Ascending aorta (tissue), 2 donors: ENCODE measurements at places on chromosomes 16 and 17.

DNA sequence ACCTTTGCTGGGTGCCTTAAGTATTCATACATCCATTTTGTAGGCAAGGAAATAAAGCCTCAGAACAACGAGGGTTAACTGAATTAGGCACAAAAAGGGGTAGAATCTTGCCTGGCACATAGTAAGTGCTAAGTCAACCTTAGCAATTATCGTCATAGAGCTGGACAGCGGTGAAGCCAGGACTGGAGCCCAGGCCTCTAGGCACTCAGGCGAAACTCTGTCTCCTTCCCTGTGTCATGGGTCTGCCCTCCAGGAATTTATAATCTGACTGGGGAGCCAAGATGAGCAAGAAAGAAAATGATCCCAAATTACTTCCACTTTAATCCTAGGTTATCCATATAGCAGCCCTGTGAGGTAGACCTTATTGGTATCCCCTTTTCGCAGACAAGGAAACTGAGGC, 61.4 kb downstream of the KATNIP start:
- no peak for DNase-seq

- no peak for DNase-seq
Observed at GRCh38 chr16:76964464-76965154, 226.4 kb upstream of the MON1B start.

GRCh38 chr16:49773534-49774475, 82.1 kb downstream of the ZNF423 start:
- no peak for DNase-seq

DNA sequence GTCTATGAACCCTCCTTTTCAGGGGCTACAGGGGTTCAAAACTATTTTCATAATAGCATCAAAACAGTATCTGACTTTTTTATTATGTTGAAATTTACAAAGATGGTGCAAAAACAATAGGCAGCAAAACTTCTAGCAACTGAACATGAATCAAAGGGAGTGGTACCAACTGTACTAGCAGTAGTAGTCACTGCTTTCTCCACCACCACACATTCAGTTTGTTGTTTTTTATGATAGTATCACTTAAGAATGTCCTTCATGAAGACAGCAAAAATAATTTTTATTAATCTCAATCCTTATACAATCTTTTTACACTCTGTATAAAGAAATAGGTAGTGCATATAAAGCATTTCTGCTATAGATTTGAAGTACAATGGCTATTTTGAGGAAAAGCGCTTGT, 47.6 kb downstream of the MED13 start:
- no peak for DNase-seq

- DNase-seq = no peak
Observed at GRCh38 chr17:44315760-44316731, 7.6 kb downstream of the RUNDC3A start.
